ENCODE measurements at places on chromosomes 16 and 17.

DNA sequence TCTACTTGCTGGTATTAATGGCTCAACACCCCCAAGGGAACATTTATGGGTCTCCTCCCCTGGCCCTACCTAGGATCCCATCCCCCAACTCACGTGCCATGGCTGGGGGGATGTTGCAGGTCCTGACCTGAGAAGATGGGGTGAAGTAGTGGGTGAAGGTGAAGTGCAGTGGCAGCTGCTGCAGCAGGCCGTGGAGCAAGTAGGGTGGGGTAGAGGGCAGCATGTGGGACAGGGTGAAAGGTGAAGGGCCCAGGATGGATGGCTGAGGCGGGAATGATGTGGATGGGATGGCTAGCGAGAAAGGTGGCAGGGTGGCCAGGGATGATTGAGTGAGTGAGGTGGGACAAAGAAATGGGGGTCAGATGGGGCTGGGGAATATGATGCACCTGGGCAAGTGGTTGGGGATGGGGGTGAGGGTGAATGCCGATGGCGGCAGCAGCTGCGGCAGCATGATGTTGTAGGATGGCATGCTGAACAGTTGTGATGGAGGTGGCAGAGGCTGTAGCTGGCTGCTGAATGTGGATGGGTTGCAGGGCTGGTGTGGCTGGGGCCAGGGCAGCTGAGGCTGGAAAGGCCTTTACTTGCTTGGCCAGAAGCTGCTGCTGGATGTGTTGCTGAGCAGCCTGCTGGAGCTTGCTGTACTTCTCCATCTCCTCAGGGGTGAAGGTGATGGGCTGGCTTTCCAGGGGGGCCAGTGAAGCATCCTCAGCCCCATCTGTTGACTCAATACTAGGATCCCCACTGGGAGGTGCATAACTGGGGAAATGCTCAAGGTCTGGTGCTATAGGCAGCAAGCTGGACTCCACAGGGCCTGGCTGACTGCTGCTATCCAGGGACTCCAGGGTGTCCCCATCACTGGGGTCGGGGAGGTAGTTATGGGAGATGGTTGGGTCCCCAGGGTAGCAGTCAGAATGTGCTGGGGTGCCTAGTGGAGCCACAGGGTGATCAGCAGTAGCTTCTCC is 8.3 kb upstream of the ITGA2B start:
- DNase-seq: no peak

GRCh38 chr17:8726941-8727555 is 17.6 kb downstream of the CCDC42 start:
- DNase-seq: no peak

- no peak for DNase-seq
These were observed 125.2 kb downstream of the C16orf78 start for GRCh38 chr16:49498666-49499413.

DNA sequence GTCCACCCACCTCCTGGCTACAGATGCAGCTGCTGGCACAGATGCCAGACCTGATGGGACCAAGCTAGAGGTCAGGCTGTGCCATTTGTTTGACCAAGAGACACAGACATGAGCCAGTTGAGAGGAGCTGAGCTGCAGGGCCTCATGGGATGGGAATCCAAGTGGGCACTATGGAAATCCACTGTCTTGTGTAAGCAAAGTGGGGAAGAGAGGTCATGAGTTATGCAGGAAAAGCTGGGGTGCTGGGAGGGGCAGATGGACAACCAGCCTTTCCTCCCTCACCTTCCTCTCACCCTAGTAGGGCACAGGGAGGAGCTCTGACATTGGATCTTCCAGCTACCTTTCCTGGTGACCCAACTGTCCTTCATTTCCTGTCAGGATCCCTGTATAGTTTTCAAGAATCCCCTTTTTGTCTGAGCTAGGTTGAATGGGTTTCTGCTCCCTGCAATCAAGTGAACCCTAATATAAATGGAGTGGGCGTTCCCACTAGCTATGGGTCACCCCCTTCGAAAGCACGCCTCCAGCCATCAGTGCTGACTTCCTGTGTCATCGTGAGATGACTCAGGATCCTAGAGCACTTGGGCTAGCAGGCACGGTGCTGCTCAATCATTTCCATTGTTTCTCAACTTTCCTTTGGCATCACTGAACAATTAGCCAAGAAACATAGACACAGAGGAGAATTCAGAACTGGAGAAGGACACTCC is 13.6 kb downstream of the ATPAF2 start:
- no peak for DNase-seq

- no peak for DNase-seq
These were observed 205.6 kb downstream of the SPECC1 start for GRCh38 chr17:20214794-20215193.

DNA sequence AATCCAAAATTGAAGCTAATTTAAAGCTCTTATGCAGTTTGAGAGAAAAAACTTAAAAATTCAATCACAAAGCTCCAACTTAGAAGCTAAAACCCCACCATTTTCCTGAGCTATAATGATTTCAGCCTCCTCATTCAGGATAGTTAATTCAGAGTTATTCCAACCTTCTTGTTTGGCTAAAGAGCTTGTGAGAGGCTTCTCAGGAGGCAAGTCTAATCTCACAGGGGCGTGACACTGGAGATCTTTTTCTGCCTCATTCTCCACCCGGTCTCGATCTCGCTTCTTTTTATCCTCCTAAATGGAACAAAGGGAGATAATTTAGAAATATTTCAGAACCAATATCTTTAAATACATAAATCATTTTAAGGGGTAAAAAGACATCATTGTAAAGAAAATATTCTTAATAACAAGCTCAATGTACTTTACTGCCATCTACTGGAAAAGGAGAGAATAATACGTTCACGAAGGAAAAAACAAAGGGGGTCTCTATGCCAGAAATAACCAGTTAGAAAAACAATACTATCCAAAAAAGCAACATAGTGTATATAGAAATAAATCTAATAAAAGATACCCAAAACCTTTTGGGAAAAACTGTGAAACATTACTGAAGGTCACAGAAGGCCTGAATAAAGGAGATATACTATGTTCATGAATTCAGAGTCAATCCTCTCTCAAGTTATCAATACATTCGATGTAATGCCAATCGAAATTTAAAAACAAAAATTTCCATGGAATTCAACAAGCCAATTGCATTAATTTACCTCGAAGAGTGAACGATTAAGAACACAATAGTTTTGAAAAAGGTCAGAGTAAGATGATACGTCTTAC is 13.9 kb downstream of the BRD7 start:
- no peak for DNase-seq

- no peak for DNase-seq
These were observed 1.9 kb downstream of the ADAM11 start for GRCh38 chr17:44760474-44761308.

GRCh38 chr16:6841392-6841791 is 491.3 kb upstream of the RBFOX1 start:
- no peak for DNase-seq

- no peak for DNase-seq
These were observed 278.3 kb upstream of the CCL2 start for GRCh38 chr17:33976831-33977230.

DNA sequence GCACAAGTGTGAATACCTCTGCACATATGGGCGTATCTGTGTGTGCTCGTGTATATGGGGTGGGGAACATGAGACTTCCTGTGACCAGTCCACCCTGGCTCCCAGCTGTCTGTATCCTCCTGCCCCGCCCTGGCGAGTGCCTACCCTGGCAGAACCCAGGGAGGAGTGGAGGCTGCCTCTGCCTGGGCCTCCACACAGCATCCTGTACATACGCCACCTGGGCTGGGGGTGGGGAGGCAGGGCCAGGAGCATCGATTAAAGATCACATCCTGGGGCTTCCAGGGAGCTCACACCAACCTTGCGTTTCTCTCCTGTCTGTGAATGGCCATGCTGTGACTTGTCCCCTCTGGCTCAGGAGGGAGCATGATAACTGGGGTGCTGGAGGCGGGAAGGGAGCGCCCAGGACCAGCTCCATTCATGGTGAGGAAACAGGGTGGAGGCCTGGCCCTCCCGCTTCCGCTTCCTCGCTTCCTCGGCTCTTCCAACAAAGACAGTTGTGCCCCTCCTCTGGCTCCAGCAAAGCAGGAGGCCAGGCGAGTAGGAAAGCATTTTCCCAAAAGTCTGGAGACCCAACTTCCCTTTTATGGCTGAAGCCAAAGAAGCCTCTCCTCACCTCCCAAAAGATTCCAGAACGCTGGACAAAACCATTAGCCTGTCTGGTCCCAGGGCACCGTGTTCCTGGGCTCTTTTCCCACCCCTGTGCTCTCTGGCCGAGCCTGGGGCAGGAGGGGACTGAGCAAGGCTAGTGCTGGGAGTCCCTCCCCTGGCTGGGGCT is 22.9 kb downstream of the ADAM11 start:
- DNase-seq: no peak

GRCh38 chr16:25124503-25124902 is 13.0 kb downstream of the LCMT1 start:
- no peak for DNase-seq

Measured in CD4-positive, alpha-beta T cell treated with Interleukin-17A for 4 hours (primary cell).